ENCODE measurements at places on chromosomes 12 and 14.

GRCh38 chr12:13442457-13442856 is 245.9 kb downstream of the EMP1 start:
- no peak for DNase-seq

GRCh38 chr14:67746927-67747326 is 45.2 kb downstream of the RDH12 start:
- no peak for DNase-seq

GRCh38 chr12:123026094-123026853 is 45.8 kb downstream of the ARL6IP4 start:
- no peak for DNase-seq

DNA sequence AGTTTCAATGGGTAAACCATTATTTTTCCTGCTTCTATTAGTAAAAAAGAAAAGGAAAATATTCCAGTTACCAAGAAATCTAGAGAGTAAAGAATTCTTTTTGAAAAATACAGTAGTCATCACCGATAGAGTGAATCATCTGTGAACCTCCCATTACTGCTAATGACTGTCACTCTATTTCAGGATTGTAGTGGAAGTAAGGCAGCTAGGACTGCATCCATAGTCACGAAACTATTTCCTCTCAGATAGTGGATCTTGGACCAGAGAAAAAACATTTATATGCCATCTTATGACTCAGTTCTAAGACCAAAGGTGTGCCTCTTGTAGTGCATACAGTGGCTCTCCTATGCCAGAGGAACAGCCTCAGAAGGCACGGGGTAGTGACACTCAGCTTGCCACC is 173.9 kb upstream of the PLEKHA5 start:
- no peak for DNase-seq

GRCh38 chr12:89863493-89863938 is 154.9 kb upstream of the ATP2B1 start:
- no peak for DNase-seq

DNA sequence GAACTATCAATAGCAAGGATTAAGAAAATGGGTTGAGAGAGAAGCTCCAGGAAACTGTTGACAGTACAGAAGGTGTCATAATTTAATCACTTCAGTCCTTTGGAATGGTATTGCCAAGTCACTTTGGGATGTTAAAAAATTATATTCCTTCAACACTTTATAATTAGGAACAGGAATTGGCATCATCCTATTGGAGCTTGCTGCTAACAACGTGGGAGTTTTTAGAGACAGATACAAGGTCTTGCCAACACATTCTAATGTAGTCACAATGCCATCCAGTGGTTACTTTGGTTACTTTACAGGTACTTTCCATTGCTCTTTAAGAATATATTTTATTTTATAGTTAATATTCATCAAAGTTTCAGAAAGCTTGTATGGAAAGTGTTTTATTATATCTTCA is 310.1 kb downstream of the SYT1 start:
- no peak for DNase-seq

- no peak for DNase-seq
Observed at GRCh38 chr12:100375038-100375735, 18.3 kb downstream of the SLC17A8 start.

- DNase-seq, result no peak
Observed at GRCh38 chr12:130827432-130827831, 11.6 kb downstream of the STX2 start.

- DNase-seq, result no peak
Observed at GRCh38 chr14:24837280-24838046, 203.5 kb upstream of the GZMB start.

DNA sequence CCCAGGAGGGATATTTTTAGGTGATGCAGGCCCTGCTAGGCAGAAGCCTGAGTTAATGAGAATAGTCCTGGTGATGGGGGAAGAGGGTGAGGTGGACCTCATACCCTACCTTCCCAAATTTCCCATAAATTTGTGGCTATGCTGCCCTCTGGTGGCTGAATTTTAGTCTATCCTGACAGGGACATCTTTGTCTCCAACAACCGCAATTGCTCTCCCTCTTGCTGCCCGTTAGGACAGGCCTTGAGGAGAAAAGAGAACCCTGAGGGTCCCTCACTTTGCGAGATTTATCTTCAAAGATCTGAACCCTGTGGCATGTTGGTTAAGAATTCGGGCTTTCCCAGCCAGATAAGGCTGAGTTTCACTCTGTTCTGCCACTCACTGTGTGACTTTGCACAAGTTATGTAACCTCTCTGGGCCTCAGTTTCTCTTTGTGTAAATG is 9.8 kb upstream of the ZNF385A start:
- no peak for DNase-seq

DNA sequence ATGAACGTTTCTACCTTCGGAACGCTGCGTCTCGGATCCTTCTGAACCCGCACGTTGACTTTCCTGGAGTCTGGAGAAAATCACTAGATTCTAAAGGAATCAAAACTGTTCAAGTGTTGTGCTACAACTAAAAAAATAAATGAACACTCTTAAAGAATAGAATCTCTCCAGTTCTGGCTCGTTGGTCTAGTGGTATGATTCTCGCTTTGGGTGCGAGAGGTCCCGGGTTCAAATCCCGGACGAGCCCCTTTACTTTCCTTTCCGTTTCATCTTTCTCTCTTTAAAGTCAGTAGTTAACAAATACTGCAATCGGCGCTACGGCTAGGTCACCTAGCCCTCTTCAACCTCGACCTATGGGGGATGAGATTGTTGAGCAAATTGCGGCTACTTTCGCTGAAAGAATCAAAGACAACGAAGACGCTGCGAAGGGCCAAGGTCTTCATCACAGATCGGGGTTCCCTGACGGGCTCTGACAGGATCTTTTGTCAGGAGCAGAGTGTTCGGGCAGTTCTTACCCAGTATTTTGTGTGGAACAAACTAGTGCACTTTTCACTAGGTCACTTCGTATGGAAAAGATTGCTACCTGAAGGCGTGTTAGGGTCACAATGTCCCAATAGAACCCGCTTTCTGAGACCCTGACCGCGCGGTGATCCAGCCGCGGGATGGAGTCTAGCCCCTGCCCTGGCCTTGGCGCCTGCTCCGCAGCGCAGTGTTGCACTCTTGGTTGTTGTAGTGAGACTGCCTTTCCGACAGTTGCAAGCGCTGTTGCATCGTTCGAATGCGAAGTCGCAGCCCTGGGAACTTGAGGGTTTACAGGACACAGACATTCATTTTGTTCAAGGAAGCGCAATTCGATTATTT is 8.4 kb downstream of the OR6S1 start:
- no peak for DNase-seq

DNA sequence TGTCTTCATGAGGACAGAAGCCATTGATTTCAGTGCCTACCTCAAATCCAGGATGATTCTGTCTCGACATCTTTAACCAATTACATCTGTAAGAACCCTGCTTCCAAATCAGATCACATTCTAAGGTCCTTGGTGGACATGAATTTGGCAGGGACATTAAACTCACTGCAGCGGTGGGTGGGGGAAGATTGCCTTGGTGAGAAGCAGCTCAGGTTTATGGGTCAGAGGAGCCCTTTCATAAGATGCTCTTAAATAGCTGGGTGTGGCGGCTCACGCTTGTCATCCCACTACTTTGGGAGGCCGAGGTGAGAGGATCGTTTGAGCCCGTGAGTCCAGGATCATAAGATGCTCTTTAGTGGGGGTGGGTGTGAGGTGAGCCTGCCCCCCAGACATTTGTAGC is 42.9 kb downstream of the ELK3 start:
- no peak for DNase-seq

GRCh38 chr12:215116-215515 is 1.2 kb upstream of the SLC6A12 start:
- DNase-seq, result no peak

DNA sequence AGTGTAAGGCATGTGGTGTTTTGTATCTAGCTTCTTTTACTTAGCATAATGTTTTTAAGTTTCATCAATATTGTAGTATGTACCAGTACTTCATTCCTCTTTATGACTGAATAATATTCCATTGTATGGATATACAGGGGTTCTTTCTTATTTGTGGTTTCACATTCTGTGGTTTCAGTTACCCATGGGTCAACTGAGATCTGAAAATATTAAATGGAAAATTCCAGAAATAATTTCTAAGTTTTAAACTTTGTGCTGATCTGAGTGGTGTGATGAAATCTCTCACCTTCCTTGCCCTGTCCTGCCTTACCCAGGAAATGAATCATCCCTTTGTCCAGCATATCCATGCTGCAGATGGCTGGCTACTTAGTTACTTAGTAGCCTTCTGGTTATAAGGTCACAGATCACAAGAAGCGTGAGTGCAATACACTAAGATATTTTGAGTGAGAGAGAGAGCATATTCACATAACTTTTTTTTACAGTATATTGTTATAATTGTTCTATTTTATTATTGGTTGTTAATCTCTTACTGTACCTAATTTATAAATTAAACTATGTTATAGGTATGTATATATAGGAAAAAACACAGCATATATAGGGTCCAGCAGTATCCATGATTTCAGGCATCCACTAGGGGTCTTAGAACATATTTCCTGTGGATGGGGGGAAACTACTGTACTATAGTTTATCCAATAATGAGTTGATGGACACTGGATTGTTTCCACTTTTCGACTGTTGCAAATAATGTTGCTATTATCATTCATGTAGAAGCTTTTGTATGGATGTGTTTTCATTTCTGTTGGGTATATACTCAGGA is 59.6 kb upstream of the LRTM2 start:
- DNase-seq, result no peak

DNA sequence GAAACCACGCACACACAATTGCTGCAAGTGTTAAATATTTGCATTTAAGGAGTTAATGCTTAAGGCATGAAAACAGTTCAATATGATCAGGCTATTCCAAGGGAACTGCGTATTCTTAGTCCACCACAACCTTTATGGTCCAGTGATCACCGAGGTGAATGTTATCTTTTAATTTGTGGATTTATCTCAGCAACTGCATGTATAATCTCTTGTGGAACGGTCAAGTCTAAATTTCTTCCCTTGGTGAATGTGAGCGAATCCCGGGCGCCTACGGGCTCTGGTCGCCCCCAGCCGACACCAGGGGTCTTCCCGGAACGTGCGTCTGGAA is 999 bp upstream of the AK7 start:
- DNase-seq, result no peak

GRCh38 chr12:95114766-95115405 is 41.5 kb upstream of the NR2C1 start:
- DNase-seq, result no peak

DNA sequence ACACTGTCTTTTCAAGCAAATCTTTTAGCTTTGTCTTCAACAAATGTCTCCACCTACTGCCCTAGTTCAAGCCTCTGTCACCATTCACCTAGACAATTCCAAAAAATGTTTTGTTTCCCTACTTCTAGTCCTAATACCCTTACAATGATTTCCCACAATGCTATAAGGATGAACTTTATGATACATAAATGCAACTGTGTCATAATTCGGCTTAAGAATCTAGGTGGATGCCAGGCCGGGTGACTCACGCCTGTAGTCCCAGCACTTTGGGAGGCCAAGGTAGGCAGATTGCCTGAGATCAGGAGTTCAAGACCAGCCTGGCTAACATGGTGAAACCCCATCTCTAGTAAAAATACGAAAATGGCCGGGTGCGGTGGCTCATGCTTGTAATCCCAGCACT is 20.7 kb upstream of the CREBL2 start:
- DNase-seq, result no peak

GRCh38 chr12:121748571-121749265 is 36.2 kb downstream of the TMEM120B start:
- DNase-seq, result no peak

GRCh38 chr14:102848830-102849525 is 71.7 kb downstream of the TRAF3 start:
- no peak for DNase-seq

GRCh38 chr14:20623798-20624197 is 17.7 kb downstream of the OR6S1 start:
- DNase-seq, result no peak

DNA sequence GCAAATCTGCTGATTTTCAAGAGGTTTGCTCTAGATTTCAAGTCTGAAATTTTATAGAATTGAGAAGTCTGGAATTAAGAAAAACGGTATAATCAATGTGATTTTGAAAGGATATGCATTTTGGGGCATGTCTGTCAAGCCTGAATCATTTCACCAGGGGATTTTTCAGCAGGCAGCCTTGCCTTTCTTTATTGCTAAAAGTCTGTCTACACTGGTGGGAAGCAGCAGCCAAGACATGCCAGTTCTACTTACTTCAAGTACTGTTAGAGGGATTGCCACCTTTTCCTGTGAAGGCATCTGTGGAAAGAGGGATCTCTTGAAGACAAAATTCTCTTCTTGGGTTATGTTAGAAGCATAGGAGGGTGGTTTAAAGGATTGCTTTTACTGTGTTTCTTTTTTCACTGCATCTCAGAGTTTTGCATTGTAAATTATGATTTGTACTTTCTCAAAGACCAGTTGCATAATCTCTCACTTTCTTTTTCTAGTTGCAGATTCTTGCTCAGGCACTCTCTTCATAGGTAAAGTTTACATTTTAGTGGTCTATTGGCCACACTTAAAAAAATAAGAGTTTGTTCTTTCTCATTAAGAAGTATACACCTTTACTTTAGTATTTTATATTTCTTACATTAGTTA is 837.0 kb downstream of the GALC start:
- DNase-seq, result no peak

GRCh38 chr12:67671419-67671818 is 22.9 kb downstream of the DYRK2 start:
- no peak for DNase-seq

DNA sequence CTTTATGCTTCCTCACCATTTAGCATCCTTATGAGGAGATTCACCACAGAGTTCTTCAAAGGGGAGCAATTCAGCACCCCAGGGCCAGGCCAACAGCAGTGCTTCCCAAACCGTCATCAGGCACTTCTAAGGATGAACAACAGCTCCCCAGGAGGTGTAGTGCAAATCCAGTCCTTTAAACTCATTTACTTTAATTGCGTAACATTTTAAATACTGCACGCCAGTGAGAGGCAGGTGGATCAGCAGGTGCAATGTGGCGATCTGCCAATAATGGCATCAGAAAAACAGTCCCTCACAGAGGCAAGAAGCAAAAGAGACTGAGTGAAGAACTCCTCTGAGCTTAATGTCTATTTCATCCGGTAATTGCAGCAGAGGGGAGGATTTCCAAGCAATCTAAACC is 770.9 kb upstream of the FOXG1 start:
- DNase-seq, result no peak

DNA sequence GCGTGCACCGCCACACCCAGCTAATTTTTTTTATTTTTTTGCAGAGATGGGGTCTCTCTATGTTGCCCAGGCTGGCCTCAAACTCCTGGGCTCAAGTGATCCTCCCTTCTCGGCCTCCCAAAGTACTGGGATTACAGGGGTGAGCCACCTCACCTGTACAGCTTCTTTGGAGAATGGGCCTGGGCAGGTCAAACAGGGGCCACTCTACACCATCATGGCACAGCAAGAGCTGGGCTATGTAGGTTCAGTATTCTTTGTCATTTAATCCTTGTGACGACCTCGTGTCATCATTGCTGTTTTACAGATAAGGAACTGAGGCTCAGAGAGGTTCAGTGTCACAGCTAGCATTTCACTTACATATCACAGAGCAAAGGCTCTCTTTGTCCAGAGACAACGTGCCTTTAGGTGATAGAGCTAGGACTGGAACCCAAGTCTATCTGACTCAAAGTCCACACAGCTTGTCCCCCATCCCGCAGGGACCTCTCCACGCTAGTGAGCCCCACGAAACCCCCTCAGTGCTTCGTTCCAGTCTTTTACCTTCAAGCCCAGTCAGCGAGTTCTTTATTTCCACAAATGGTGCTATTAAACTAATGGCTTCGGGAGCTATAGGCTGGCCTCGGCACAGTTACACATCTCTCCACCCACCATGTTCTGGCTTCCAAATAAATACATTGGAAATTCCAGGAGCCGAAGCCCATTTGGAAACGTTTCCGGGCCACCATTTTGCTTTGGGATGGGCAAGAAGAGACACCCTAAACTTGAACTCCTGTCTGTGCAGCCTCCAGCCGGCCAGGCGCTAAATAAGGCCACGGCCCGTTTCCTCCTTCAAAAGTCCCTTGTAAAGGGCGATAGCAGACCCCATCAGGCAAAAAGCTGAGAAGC is 660 bp upstream of the MAP1LC3B2 start:
- DNase-seq, result no peak

Measured in 8988T (cell line).